ENCODE measurements at places on chromosomes 4 and X.

DNA sequence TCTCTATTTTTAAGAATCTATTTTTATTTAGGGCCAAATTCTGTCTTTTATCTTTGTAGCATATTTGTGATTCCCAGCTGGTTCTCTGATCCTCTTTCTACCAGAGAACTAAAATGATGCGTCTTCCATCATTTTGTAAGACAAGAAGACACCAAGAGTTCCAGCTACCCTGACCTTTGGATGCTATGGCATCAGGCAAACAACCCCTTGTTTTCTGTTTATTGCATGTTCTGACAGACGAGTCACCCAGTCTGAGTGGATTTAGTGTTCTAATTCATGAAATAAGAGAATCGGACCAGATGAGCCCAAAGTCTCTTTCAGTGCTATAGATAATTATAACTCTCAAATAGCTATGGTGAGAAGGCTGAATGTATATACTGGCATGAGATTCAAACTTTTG is 69.7 kb downstream of the ZFYVE28 start:
- no peak for DNase-seq

GRCh38 chr4:188735082-188735481 is 595.8 kb downstream of the TRIML1 start:
- DNase-seq, result no peak

- no peak for DNase-seq
These were observed 40.1 kb upstream of the HMGB3 start for GRCh38 chrX:150942942-150943594.

- DNase-seq, result no peak
These were observed 908.1 kb downstream of the CCSER1 start for GRCh38 chr4:91035276-91035675.

DNA sequence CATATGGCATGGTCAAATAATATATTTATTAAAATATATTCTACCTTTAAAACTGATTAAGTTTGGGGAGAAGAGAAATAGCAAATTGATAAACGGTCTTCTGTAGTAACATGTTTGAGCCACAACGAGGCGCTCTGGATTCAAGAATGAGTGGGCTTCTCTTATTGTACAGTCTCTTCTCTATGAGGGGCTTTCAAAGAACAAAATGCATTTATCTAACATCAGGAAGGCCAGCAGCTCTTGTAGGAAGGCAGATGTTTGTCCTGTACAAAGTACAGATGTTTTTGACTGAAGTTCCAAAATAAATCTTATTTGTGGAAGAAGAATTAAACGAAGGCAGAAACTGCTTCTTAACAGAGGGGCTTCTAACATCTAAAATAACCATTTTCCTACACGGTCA is 153.6 kb downstream of the RASL11B start:
- DNase-seq, result peak; percentile 21

All from HEK293T (cell line).